ENCODE measurements at places on chromosomes 16 and 17.

DNA sequence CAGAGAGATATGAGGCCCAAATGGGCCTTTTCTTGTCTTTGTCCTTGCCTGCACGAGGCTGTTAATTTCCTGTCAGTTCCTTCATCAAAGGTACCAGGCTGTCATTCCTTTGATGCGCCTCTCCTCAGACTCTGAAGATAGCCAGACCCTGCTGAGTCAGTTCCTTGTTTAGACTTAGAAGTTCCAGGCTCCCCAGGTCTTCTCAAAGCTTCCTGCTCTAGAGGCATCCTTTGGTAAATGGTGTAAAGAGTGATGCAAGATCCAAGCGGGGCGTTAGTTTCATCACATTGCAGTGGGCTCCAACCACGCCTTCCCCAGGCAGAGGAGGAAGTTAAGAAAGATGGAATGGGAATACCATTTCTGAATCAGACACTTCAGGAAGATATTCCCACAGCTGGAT, 4.0 kb upstream of the CDH11 start:
- no peak for DNase-seq

- DNase-seq, result peak; percentile 69
Measured at GRCh38 chr16:31357324-31358109, 2.5 kb downstream of the ITGAX start.

- no peak for DNase-seq
Measured at GRCh38 chr17:48012151-48012520, 25.5 kb downstream of the COPZ2 start.

DNA sequence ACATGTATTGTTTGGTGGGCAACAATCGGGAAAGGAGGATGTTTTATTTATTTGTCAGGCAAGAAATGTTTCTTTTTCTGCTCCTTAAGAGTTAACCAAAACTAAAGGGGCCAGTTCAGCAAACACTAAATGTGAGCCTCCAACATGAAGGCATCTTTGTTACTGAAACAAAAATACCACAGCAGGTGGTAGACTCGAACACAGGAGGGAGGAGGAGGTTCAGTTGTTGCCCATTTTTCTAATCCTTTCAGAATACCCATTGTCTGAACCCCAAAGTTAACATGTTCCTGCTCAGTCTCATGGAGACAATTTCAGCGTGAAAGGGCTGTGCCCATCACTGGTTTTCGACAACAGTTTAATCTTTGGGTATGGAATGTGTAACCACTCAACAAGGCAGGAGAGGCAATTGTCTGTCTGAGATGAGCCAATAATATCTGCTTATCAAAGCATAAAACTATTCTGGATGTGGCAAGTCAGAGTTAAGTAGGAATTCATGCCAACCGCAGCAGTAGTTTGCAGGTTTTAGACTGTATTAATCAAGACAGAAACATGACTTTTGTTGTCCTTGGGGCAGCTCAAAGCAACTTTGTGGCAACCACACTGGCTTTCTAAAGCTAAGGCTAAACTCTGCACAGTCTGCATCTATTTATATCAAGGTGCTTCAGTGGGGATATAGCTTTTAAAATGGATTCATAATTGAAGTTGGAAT, 211.7 kb downstream of the FTO start:
- DNase-seq, result no peak

GRCh38 chr16:11025120-11025531, 80.8 kb downstream of the CLEC16A start:
- DNase-seq, result no peak

GRCh38 chr16:74667255-74667700, 601 bp upstream of the RFWD3 start:
- DNase-seq, result peak; percentile 14

- peak; percentile 35 for DNase-seq
Measured at GRCh38 chr16:50006964-50007363, 18.1 kb upstream of the CNEP1R1 start.

DNA sequence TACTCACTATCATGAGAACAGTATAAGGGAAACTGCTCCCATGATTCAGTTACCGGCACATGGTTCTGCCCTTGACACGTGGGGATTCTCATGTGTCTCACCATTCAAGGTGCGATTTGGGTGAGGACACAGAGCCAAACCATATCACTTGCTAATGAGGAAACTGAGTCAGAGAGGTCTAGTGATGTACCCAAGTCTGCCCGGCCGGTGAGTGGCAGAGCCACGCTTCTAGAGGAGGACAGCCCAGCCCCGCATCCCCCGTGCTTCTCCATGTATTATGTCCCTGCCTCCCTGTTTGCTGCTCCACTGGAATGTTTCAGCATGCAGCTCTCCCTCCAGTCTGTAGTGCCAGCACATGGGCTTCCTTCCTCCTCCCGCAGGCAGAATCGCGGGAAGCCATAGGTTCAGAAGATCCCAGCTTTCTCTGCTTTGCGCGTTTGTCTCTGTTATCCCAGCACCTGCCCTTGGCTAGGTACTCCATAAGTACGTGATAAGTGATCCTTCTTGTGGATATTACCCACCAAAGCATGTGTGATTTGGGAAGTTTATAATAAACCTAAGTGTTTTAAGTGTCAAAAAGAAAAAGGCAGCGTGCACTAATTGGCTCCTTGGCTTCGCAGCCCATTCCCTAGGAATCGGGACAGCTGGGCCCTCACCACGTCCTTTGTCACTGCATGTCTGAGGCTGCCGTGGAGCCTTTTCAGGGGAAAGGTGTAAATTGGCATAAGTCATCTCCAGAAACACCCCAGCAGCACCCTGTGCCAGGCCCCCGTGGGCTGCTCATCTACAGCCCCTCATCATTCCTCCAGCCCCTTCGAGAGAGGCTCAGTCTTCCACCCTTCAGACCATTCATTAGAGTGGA, 103.8 kb downstream of the CLEC16A start:
- no peak for DNase-seq

DNA sequence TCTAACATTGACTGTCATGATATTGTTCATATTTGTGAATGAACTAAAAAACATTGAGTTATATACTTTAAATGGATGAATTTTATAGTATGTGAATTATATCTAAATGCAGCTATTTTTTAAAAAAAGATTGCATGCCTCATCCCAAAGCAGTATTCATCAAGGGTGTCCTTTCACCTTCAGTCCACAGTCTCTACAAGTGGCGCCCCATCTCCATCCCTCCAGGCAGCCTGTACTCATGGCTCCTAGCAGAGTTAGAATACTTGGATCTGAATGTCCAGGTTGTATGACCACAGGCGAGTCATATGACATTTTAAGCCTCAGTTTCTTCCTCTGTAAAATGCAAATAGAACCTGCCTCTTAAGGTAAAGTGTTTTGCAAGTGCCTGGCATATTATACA, 69.8 kb downstream of the TMEM100 start:
- DNase-seq, result no peak

DNA sequence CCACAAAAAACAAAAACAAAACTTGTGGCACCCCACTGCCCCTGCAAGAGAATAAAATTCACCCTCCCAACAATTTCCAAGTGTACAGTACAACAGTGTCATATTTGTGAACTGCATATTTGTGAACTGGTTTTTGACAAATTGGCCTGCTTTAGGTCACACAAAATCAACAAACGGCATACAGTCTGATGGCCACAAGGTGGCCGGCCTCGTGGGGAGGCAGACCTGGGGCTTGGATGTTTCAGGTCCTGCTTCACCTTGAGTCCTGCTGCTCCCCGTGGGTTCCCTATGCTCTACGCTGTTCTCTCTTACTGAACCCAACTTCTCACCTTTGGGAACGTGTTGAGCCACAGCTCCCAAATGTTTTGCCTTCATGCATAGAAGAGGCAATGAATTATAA, 102.2 kb downstream of the CDK5R1 start:
- no peak for DNase-seq

- DNase-seq, result peak; percentile 68
Measured at GRCh38 chr17:38704606-38705522, at the start of gene MLLT6. Gene MLLT6 (plus strand): TSS chr17:38705273. CDS start chr17:38705633, 360 bp downstream.

DNA sequence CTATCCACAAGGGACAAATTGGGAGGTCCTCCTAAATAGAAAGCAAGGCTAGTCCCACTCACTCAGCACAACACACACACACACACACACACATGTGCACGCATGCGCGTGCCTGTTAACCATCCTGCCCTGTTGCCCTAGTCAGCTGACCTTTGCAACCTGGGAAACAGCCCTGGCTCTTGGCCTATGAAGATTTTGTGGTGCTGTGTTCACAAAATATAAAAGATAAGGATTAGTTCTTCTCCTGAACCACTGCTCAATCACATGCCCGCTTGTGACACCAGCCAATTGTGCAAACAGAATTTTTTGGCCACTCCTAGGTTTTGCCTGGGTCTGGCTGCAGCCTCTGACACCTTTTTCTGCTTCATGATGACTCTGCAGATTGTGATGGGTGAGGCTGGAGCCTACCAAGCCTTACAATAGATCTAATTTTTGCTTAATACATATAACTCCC, 3.3 kb upstream of the CES1 start:
- DNase-seq, result peak; percentile 63

- DNase-seq, result peak; percentile 62
Measured at GRCh38 chr16:48330841-48331192, 54.4 kb downstream of the SIAH1 start.

DNA sequence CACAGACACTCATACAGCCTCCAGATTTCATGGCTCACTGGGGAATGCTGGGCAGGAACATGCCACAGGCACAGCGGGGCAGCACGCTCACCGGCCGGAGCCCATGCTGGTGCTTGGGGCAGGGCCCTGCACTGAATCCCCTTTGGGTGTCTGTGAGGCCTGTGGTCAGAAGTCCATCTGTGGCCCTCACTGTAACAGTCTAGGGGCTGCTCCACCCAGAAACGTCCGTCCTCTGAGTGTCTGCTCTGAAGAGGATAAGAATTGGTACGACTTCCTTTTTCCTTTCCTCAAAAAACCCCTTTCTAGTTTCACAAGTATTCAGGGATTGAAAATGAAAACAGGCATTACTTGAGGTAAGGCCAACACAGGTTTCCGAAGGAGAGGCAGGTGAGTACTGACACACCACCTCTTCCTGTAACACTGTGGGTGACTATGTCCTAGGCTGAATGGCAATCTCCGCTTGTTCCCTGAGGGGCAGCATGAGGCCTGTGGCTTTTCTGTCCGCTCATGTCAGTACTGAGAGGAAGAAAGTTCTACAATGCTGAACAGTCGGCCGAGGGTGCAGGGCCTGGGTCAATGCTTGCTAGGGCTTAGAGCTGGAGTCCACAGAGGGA, 42.5 kb downstream of the TMEM11 start:
- DNase-seq, result peak; percentile 60

GRCh38 chr16:52543654-52544053, 3.3 kb downstream of the TOX3 start:
- DNase-seq, result no peak

- DNase-seq, result no peak
Measured at GRCh38 chr16:11429823-11430222, 84.6 kb downstream of the RMI2 start.

- peak; percentile 58 for DNase-seq
Measured at GRCh38 chr16:50368410-50369132, at the start of gene BRD7. Gene BRD7 (minus strand): TSS chr16:50368988. CDS start chr16:50368774, 214 bp downstream.

DNA sequence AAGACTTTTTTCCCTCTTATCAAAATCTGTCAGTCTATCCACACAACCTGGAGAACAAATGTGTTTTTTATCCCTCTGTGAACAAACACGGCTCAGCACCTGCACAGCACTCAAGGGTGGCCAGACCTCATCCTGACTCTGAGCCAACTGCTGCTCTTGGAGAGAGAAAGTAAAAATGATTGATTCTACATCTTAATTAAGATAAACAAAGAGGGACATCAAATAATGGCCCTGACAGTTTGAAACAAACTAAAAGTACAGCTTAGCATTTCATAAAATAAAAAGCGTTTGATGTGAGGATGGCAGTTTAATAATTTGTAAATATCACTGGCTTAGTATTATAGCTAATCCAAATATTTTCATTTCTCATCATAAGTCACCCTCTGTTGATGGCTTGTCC, 106.2 kb downstream of the SNX11 start:
- DNase-seq, result no peak

DNA sequence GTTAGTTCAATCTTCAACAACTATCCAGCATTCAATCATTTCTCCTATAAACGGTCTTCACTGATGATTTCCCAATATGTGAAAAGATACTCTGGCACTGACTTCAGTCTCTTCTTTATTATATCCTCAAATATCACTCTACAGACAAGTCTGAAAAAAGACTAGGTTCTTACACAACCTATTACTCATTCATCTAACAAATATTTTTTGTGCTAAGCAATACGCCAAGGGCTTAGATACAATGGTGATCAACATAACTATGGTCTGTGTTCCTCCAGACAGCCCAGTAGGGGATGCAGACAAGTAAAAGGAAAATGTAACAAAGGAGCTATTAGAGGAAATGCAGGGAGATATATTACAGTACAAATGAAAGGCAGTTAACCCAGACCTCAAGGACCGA, 63.9 kb downstream of the MYO1D start:
- DNase-seq, result no peak

Measured in inflammatory macrophage treated with lipopolysaccharide for 4 hours (primary cell).